ENCODE measurements at places on chromosomes 6 and 20.

GRCh38 chr20:50305636-50306477 lies 115.2 kb downstream of the CEBPB start:
- DNase-seq, result no peak

DNA sequence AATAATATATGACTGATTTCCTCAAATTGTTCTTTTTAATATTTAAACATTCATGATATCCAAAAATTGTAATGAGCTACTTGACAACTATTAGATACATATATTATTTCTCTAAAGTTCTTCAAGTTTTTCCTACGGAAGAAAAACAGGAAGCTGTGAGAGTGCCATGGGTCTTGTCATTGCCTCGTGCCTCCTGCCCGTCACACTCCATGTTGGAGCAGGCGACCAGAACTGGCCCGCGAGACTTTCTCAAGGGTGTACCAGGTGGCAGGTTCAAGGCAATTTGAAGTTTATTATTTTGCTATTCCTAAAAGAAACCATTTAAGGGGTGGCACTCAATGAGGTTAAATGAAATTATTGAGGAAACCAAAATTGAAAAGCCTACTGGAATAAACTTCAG lies 337.2 kb downstream of the HACE1 start:
- DNase-seq, result peak; percentile 57

DNA sequence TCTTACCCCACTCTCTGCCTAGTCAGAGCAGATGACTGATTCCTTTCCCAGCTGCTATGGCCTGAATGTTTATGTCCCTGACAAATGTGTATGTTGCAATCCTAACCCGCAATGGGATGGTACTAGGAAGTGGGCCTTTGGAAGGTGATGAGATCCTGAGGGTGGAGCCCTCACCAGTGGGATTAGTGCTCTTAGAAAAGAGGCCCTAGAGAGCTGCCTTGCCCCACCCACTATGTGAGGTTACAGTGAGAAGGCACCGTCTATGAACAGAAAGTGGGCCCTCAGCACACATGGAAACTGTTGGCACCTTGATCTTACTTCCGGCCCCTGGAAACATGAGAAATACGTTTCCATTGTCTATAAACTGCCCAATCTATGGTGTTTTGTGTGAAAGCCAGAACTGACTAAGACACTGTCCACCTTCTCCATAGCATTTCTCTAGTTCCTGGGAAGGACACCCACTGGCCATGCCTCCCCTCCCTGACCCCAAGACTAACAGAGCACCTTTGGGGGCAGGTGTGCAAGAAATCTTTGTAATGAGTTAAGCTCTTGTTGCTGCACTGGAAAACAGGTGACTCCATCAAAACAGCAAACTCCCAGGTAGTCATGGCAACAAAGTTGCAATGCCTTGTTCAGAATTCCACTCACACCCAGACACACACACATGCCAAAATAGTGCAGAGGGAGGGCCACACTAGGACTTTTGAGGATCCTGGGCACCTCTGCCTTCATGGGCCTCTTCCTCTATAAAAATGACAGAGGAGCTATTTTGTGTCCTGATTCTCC lies 16.2 kb downstream of the GABRR2 start:
- DNase-seq, result peak; percentile 43

- peak; percentile 59 for DNase-seq
These were observed 93.9 kb downstream of the PRND start for GRCh38 chr20:4815628-4816027.

- no peak for DNase-seq
These were observed 117.4 kb downstream of the VEGFA start for GRCh38 chr6:43887340-43887858.

- DNase-seq, result no peak
These were observed 49.3 kb downstream of the TBC1D7 start for GRCh38 chr6:13278991-13279390.

DNA sequence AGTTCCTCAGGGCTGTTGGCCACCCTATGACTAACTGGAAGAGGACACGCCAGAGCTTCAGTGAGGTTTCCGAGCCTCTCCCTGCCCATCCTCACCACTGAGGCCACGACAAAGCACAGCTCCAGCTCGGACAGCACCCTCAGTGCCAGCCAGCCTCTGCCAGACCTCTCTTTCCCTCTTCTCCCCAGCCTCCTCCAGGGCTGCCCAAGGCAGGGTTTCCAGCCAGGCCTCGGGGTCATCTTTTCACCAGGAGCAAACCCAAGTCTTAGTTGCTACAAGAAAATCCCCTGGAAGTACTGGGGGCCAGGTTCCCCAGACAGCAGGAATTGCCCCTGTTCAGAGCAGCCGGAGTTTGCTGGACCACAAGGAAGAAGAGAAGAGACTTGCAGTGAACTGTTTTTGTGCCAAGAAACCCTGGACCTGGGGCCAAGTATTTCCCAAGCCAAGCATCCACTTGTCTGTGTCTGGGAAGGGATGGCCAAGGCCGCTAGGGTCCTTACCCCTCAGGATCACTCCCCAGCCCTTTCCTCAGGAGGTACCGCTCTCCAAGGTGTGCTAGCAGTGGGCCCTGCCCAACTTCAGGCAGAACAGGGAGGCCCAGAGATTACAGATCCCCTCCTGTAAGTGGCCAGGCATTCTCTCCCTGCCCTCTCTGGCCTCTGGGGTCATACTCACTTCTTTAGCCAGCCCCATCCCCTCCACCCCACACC lies 41.6 kb downstream of the PLAGL2 start:
- DNase-seq, result no peak

DNA sequence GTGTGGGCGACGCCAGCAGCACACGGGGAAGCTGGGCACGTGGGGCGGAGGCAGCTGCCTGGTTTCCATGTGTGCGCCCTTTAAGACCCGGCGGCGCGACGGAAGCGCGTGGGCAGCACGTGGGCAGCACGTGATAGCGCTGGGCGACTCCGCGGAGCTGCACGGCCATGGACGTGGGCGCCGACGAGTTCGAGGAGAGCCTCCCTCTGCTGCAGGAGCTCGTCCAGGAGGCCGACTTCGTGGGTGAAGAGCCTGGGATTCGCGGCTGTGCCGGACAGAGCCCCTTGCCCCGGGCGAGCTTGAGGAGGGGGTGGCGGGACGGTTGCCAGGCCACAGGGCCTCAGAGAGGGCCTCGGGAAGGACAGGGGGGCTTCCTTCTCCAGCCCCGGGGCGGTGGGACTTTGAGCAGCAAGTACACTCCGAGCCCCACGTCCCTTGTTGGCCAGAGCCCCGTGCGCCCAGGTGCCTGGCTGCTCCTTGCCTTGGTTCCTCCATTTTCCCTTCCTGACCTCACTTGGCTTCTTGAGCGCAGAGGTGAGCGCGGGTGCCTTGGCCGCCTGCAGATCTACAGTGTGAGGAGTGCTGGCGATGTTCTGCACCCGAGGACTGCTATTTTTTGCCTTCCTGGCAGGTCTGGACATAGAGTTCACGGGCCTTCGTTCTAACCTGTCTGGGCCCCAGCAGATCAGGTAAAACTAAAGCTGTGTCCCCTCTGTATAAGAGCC lies at the start of gene PNLDC1:
Gene PNLDC1, plus strand, starts transcription at position 136 of the 725 bp plus-strand sequence. Its CDS starts 32 bp downstream, at position 168.
- no peak for DNase-seq

GRCh38 chr6:20885076-20885475 lies 350.8 kb downstream of the CDKAL1 start:
- no peak for DNase-seq

DNA sequence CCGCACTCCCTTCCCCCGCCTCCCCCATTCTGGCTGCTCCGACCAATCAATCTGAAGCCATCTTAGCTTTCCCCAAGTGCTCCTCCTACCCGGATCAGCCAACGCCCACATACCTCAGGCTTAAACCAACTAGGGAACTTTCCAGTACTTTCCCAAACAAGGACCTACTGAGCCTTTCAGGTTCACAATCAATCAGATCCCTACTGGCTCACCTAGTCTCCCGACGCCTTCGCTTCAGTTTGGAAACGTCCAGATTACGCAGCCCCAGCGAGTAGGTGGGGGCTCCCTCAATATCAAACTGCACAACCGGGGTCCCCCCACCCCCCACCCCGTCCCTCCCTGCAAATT lies 432 bp downstream of the HSPA1L start:
- DNase-seq, result peak; percentile 83

DNA sequence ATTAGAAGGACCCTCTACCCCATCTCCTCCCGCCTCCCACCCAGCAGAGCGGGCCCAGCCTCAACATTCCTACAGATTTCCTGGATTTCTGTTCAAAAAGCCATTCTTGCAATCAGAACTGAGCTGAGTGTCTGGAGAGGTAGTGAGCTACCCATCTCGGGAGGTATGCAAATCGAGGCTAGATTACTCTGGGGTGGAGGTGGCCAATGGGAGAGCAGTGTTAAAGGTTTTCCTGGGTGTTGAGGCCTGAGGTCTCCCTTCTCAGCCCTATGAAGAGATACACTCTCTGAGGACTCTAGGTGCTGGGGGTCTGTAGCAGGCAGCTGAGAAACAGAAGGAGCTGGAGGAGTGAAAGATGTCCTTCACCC lies 57.0 kb downstream of the CD40 start:
- no peak for DNase-seq

DNA sequence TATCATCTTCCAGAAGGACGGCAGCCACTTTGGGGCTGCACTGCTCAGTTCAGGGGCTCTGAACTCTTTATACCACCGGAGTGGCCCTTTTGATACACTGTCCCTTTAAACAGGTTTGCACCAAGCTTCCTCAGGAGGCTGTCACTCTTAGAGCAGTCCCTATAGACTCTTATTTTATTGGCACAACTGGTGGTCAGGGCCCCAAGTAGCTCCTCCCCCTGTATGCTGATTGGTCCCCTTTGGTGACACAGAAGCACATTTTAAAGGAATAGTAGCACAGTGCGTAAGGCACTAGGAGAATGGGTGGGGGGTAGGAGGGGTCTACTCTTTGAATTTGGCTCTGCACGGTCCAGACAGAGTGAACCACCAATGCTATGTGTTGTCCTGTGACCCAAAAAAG lies 122.6 kb upstream of the MLN start:
- DNase-seq, result peak; percentile 37

DNA sequence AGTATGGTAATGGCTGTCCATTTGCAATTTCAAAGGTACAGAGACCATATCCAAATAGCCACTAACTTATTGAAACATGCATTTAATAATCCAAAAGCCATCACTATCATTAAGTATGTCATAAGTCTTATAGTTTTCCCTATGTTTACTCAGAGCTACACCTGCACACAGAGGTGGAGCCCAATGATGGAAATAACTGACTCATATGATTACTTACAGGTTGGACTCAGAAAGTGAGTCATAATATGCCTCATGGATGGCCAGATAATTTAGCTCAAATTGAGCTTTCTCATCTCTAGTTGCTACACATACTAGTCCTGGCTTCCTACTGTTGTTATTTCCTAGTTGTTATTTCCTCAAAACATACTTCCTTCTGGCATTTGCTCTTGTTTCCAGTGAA lies 104.4 kb upstream of the KHDRBS2 start:
- DNase-seq, result no peak

DNA sequence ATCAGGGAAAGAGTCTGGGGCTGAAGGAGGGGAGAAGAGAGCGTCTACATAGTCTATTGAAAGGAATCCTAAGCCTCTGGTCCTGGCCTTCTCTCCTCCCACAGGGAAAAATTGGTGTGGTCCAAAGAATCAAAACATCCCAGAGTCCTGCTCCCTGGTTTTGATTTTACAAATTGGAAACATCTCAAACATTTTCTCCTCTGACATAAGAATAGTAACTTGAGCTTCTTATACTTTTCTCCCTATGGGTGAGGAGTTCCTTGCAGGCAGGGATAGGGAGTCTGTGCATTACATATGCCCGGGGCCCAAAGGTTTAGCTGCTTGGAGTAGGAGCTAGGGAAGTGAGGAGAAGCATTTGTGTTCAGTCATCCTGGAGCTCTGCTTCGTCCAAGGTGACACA lies 120.0 kb upstream of the GGTLC1 start:
- no peak for DNase-seq

DNA sequence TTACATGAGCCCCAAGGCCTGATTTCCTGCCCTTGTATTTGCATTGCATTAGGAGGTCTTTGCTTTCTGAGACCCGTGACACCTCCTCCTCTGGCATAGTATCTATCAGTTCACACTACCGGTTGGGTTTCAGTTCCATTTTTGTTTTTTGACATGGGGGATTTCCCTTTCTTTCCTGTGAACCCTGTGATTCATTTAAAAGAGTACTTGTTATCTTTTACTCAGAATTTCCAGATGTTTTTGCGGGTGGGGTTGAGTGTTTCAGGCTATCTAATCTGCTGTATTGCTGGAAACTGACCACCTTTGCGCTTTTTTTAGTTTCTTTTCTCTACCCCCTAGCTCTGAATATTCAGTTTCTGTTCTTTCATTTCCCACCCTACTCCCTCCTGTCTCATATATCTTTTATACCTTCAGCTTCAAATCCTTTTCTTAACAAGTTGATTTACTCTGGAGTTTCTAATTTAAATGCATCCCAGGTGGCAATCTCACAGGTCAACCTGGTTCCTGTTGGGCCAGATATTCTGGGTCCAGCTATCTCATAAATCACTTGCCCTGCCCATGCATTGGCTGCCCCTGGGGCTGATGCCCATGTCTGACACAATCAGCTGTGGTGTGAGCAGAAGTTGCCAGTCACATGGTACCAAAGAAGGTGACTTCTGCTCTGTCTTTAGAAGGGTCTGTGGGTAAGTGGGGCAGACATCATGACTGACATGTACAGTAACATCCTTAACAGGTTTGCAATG lies 14.3 kb upstream of the NCOA3 start:
- peak; percentile 93 for DNase-seq

DNA sequence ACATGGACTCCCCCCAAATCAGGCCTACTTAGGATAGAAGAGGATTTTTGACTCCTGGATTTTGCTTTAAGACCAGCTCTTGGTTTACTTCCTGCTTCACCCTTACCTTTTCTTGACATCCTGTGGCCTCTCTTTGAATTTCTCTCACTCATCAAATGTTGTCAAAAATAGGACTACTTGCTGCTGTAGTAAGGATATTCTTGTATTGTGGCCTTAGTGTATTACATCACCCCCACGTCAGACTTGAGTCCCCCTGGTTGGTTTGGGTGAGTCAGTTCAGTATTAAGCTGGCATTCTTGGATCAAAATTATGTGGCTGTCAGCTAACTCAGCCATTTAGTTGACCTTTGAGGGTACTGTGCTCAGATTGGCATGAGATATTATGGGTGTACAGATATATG lies 1.1 kb downstream of the TPX2 start:
- DNase-seq, result peak; percentile 56

DNA sequence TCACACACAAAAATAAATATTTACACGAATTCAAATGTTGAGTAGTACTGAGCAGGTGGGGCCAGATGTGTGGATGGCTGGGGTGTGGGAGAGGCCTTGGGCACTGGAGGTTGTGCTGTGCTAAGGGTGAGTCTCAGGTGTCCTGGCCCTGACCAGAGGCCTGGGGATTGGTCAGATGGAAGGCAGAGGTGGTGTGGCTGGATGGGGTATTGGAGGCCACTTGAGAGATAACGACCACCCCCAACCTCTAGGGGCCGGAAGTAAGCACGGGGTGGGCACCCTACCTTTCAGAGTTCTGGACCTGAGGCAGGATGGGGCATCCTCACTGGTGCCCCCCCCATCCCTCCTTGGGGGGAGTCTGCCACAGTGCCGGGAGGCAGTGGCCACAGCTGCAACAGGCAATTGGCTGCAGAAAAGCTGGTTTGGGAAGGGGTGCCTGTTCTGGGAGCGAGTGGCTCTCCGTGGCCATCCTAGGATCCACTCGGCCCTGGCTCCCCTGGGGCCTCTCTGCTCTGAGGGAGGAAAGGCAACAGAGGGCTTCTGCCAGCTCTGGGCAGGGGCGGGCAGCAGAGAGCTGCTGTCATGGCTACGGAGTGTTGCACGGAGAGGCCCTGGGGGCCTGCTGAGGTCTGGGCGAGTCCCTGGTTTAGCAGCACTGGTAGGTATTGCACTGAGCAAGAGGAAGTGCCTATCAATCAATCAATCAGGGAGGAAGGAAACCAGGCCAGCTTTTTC lies 87.6 kb downstream of the ASXL1 start:
- DNase-seq, result peak; percentile 86

GRCh38 chr20:4040283-4041179 lies 25.2 kb upstream of the RNF24 start:
- no peak for DNase-seq

All from common myeloid progenitor, CD34-positive (primary cell).